Iris pigment epithelial cell (primary cell): ENCODE measurements at places on chromosomes 16 and 17.

GRCh38 chr17:44559634-44560554 lies 2.6 kb downstream of the FZD2 start:
- no peak for DNase-seq

GRCh38 chr17:6994118-6994598 lies 1.7 kb upstream of the ALOX12 start:
- no peak for DNase-seq

DNA sequence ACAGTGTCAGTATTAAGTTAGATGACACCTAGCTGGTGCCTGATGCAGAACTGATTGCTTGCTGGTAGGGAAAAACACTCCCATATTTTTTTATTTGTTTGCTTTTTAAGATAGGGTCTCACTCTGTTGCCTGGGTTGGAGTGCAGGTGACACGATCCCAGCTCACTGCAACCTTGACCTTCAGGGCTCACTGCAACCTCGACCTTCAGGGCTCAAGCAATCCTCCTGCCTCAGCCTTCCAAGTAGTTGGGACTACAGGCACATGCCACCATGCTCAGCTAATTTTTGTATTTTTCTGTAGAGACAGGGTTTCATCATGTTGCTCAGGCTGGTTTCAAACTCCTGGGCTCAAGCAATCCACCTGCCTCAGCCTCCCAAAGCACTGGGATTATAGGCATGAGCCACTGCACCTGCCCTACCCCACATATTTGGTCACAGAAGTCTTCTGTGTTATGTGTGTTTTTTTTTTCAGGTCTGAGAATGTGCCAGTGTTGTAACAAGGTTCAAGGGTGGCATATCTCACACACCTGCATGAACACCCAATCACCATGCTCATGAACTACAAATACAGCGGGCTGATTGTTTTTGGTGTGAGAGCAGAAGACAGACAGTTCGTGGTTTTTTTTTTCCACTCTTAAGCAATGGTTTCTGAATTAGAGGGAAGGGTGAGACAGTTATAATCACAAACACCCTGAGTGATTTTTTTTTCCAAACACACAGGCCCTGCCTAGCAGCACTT lies 22.8 kb downstream of the SPAG9 start:
- DNase-seq = no peak

DNA sequence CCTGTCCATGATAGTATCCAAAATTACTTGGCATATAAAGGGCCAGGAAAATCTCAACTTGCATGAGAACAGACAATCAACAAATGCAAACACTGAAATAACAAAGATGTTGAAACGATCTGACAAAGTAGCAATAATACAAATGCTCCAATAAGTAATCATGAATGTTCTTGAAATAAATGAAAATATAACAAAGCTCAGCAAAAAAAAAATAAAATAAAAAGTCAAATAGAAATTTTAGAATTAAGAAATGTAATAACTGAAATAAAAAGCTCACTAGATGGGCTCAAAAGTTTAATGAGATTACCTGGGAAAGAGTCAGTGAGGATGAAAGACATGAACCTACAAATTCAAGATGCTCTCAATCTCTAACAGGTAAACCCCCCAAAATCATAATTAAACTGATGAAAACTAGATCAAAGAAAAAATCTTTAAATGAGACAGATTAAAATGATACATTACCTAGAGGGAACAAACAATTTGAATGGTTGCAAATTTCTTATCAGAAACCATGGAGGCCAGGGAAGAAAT lies 319.0 kb upstream of the IRX3 start:
- DNase-seq = no peak

DNA sequence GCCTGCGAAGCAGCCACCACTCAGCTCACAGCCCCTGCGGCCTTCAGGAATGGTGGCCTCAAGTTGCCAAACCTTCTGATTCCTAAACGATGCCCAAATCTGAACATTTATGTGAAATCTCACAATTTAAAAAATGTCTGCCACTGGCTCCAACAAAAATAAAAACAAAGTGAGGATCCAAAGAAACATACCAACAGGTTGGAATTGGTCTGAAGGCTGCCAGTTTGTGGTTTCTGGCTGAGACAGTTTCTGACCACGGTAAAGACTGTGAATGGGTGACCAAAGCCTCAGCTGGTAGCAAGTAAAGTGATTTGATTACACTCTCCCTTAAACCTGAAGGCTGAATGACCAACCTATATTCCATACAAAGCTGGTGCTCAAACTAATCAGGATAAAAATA lies 24.9 kb downstream of the LITAFD start:
- no peak for DNase-seq

GRCh38 chr17:76384987-76385891 lies 830 bp downstream of the SPHK1 start:
- peak; percentile 84 for DNase-seq

GRCh38 chr17:59327121-59327980 lies 4.1 kb upstream of the YPEL2 start:
- DNase-seq = no peak

GRCh38 chr17:59846394-59847165 lies 46.2 kb downstream of the TUBD1 start:
- DNase-seq = peak; percentile 87

DNA sequence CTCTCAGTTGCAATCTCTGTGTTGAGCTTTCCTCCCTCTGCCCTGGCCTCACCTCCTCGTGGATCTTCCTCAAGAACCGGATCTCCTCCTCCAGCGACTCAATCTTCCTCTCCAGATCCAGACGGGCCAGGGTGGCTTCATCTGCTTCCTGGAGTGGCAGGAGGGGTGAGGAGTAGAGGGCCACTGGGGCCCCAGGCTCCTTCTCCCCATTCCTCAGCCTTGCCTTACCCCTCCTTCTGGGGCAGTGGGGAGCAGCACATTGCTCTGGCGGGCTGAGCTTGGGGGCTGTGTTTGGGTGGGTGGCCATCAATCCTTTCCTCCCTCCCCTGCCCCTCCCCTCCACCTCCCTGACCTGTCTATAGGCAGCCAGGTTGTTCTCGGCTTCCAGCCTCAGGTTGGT lies 1.6 kb downstream of the GFAP start:
- DNase-seq = no peak

GRCh38 chr16:68062910-68063393 lies 22.2 kb upstream of the NFATC3 start:
- no peak for DNase-seq

DNA sequence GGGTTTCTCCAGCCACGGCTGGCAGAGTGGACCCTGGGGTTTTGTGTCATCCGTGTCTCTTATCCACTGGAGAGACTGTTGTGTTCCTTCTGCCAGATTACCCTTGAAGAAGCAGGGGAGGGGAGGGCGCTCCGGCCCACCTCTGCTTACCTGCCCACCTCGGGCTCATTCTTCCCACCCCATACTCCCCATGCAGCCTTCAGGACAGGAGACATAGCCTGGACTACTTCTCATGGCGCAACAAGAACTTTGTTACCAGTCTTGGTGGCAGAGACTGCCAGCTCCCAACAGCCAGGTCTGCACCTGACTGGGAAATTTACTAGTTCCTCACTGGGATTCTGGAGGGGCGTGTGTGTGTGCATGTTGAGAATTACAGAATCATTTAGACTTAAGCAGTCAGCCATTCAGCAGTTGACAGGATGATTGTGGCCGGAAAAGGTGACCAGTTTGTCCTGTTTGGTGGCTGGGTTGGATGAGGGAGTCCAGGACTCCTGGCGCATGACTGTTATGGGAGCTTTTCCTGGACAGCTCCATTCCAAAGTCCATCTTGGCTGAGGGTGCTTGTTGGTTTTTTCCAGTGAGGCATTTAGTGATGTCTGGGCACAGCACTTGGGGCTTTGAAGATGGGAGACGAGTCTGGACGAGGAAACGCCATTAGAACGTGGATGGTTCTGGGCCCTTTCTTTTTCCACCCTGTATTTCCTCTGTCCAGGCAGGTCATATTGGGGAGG lies 8.7 kb downstream of the GSE1 start:
- DNase-seq = no peak

DNA sequence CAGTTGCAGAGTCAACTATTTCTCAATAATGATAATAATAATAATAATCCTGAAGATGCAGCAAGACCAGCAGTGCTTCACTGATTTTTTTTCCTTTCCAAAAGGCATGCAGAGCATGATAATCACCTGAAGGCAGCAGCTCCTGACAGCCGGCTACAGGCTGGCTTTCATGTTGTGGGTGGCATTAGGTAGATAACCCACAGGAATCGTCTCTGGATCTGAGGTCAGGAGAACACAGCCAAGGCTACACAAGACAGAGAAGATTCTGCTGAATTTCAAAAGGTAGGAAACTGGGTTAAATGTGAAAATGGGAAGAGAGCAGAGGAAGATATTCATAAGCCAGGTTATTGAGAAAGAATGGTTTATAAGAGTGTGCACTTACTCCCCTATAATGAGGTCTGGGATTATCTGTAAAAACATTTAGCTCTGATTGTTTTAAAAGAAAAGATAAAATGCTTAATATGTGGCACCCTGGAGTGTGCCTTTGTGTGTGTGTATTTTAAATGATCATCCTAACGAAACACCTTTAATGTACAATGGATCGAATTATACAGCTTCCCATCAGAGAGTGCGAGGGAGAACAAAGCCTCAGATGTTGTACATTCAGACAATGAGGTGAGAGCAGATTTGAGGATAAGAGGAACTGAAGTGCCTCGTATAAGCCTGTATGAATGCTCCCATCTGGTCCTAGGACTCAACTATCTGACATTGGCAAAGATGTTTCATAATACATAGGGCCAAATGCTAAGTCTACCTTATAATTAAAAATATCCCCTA lies 273.1 kb downstream of the PHKB start:
- no peak for DNase-seq

GRCh38 chr17:73532421-73532901 lies 111.8 kb downstream of the SDK2 start:
- DNase-seq = no peak

GRCh38 chr17:40699853-40700252 lies 3.7 kb downstream of the KRT24 start:
- no peak for DNase-seq

DNA sequence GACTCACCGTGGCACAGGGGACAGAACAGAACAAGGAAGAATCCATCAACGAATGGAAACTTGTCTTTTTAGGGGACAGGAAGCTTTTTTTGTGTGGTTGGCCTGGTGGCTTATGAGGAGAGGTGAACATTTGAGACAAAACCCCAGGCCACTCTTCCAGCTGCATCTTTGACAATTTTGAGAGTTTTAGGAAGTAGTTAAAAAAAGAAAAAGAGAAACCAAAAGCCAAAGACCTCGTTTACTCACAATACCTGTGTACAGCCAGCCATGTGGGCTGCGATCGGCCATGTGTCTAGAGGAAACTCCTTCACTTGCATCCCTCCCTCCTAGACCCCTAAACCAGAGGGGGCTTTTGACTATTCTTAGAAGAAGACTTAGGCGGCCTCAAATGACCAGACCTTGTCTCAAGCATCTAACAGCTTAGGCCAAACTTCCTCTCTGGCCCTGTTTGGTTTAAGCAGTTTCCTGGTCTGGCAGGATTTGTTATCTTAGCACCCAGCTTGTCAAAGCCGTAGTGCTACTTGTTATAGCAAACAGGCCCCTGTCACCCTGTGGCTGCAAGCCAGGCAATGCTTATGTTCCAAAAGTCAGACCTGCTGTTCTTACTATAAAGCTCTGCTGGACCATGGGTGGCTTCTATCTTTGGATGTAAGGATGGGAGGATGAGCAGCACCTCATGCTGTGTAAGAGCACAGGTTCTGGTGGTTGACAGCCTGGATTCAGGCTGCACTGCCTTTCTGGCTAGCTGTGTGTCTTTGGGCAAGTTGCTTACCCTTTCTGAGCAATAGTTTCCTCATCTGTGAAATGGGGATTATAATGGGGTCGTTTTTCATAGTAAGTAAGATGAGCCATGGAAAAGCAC lies 17.7 kb downstream of the KSR1 start:
- DNase-seq = no peak

GRCh38 chr17:41402161-41402560 lies 4.8 kb upstream of the KRT31 start:
- DNase-seq = peak; percentile 29

- DNase-seq = peak; percentile 31
Observed at GRCh38 chr17:74923538-74924249, 379 bp upstream of the OTOP2 start.

DNA sequence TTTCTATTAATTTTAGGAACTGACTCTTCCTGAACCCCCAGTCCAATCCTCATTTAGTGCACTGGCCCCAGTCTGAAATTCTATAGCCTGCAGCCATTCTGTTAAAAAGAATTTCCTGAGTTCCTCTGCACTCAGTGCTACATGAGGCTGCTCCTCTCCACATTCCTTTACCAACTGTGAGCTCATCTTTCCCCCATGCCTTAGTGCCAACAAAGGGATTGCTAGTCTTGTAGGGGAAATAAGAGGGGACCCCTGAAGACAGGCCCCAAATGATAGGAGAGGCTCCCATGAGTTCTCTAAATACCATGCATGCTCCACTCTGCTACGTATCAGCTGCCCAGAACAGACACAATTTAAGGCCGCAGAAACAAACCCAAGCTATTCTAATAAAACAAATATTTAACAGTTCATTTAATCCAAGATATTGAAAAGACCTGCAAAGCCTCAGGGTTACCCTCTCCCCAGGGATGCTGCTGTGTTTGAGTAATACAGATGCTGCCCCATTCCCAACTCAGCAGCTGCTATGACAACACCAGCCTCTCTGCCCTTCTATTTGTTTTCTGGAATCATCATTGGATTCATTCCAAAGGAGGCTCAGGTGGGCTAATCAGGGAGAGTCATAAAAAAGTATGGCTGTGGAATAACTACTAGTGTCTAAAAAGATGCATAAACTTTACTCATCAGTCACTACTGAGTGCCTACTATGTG lies 228.5 kb downstream of the TOX3 start:
- DNase-seq = no peak

- DNase-seq = peak; percentile 28
Observed at GRCh38 chr16:77589071-77589765, 133.1 kb upstream of the NUDT7 start.

GRCh38 chr17:21286066-21286770 lies 1.7 kb downstream of the MAP2K3 start:
- DNase-seq = peak; percentile 99

DNA sequence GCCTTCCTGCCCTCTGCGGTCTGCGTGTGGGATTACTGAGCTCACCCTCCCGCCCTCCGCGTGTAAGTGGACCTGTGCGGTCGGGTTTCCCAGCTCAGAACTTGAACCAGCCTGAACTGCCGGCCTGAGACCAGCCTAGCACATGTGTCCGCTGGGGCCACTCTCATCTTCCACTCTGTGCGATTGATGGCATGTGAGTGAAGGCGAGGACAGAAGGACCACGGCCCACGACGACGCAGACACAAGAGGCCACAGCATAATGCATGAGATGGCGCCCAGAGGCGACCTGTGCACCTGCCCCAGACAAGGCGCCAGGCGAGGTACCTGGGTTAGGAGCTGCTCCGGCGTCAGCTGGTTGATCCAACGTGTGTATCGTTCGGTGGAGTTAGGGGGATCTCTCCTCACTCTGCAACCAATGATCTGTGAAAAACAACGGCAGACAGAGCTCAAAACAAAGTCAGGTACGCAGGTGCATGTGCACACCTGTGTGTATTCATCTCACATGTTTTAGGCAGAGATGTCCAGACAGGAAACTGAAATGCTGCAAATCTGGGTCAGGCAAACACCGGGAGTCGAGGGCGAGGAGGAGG lies 74.5 kb upstream of the METRNL start:
- no peak for DNase-seq
